NCI-H187 treated with DMSO at 0.1 percent for 48 hours (cell line): ENCODE measurements at places on chromosomes 3 and 15.

- no peak for DNase-seq
These were observed 108.4 kb upstream of the VEPH1 start for GRCh38 chr3:157611536-157612076.

DNA sequence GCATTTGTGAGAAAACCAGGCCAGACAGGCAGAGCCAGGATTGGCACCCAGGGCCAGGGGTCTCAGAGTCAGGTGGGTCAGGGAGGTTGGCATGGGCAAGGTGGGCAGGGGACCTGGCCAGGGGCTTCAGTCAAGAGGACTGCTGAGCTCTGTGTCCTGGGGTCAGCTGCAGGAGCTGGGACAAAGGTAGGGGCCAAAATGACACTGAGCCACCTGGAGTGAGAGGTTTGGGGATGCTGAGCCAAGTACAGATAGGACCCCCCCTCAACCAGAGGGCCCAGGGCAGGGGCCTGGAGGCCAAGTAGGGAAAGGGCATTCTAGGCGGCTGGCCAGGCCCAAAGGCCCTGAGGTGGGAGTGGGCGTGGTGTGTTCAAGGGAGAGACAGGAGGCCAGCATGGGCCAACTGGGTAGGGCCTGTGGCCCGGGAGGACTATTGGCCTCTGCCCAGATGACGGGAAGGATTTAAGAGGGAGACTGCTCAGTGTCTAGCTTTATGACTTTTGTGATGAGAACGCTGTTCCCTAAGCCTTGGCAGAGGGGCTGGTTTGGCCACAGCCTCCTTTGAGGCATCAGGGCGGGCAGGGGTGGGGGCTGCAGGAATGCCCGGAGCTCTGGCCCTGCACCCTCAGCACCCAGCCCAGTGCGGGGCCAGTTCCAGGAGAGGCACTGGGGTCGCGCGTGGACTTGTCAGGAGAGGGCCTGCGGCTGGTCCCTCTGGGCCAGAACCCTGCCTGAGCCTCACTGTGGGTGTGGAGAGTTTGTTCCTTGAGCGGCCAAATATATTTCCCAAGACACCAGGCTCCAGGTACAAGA lies 3.1 kb downstream of the CFAP100 start:
- no peak for DNase-seq

- peak; percentile 94 for DNase-seq
These were observed at the start of the genes ANAPC13 and CEP63 for GRCh38 chr3:134485718-134486576. Gene ANAPC13, minus strand, starts transcription at chr3:134485985. Its CDS starts 3,081 bp downstream, at chr3:134482904. Gene CEP63, plus strand, starts transcription at chr3:134486057. Its CDS starts 9,264 bp downstream, at chr3:134495321.

DNA sequence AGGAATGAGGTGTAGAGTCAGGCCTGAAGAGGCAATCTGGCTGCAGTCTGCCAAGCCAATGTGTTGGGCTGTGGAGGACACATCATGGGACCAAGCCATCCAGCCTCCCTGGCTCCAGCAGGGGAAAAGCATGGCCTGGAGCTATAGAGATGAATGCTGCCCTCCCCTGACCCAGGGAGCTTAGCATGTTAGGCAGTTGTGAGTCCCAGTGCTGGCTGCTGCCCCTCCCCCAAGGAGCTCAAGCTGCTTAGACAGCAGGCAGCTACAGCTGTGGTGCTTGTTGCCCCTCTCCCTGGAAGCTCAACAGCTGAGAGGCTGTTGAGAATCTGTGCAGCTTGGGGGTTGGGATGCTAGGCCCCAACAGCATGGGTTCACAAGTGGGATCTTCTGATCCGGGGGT lies 85.6 kb upstream of the DNAJC19 start:
- DNase-seq = no peak

GRCh38 chr15:101637038-101637437 lies 15.1 kb downstream of the TM2D3 start:
- no peak for DNase-seq

- no peak for DNase-seq
These were observed 65.8 kb downstream of the SV2B start for GRCh38 chr15:91165850-91166249.

GRCh38 chr3:8734137-8734878 lies 706 bp downstream of the CAV3 start:
- DNase-seq = no peak

DNA sequence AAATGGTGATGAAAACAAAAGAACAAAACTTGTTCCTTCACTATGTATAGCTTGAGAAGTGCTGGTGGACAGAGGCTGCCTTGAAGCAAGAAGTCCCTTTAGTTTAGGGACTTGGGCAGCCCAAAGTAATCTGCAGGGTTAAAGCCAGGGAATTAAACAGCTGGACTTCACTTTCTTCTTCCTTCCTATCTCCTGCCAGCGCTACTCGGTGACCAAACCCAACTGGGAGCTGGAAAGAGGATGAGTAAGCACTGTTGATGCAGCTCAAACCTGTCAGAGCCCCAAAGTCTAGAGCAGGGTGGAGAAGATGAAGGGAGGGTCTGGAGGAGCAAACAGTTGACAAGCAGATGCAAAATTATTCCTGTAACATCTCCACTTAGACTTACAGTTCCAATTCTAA lies 73.1 kb upstream of the FBN1 start:
- no peak for DNase-seq

GRCh38 chr3:197139586-197139985 lies 110.0 kb upstream of the MELTF start:
- no peak for DNase-seq
